ENCODE measurements at places on chromosomes 6 and 20.

DNA sequence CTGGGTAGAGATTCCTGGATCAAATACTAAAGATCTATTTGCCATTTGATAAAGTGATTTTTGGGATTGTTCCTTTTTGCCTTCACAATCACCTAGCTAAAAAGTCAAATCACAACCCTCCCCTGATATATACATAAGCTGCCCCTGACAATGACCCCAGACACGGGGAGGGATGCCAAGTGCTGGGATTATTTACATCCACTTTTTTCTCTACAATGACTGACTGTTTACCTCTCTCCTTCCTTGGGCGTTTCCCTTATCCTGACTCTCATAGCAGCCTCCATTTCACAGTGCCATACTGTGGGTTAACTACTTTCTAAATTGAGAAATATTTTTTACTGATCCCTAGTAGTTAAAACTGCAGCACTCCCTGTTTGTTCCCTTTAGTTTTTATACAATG is 150.8 kb upstream of the TMEM170B start:
- no peak for DNase-seq

GRCh38 chr6:147738516-147739162 is 230.1 kb downstream of the SAMD5 start:
- DNase-seq, result no peak

DNA sequence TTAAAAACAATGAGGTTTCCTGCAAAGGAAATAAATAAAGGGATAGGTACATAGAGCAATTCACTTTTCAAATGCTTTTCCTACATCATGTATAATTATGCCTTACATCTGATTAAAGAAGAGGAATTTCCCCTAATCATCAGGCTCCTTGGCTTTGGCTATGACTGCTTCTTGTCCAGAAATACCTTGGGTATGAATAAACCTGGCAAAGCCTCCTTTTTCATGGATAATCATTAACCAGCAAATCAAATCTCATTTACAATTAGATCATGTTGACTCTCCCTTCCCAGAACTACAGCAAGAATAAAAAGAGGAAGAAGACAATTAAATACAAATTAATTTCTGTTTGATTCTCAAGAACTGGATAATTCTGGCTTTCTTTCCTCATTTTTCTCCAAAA is 58.0 kb upstream of the CD2AP start:
- no peak for DNase-seq

GRCh38 chr6:43222418-43223059 is 6.7 kb downstream of the DNPH1 start:
- no peak for DNase-seq

- DNase-seq, result no peak
Observed at GRCh38 chr6:161549977-161550655, 276.3 kb upstream of the AGPAT4 start.

Data from EL (cell line).